Fibroblast of skin of right biceps (primary cell): ENCODE measurements at places on chromosomes 11 and 22.

- DNase-seq: no peak
These were observed 44.5 kb downstream of the CELF1 start for GRCh38 chr11:47508240-47508957.

DNA sequence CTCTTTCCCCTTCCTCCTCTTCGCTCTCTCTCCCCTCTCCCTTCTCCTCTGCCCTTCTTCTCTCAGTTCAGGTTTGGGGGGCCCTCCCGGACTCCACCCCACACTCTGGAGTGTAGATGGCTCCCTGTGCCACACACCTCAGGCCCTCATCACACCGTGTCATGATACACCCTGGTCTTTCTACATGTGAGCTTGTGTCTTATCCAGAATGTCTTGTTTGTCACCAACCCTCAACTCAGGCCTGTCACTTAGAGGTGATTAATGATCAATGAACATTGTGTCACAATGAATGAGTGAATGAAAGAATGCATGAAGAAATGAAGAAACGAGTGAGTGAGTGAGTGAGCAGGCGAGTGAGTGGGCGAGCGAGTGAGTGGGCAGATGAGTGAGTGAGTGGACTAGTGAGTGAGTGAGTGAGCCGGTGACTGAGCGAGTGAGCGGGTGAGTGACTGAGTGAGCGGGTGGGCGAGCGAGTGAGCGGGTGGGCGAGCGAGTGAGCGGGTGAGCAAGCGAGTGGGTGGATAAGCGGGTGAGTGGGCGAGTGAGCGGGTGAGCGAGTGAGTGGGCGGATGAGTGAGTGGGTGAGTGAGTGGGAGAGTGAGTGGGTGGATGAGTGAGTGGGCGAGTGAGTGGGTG is 33.8 kb downstream of the CAPN1 start:
- DNase-seq: no peak

DNA sequence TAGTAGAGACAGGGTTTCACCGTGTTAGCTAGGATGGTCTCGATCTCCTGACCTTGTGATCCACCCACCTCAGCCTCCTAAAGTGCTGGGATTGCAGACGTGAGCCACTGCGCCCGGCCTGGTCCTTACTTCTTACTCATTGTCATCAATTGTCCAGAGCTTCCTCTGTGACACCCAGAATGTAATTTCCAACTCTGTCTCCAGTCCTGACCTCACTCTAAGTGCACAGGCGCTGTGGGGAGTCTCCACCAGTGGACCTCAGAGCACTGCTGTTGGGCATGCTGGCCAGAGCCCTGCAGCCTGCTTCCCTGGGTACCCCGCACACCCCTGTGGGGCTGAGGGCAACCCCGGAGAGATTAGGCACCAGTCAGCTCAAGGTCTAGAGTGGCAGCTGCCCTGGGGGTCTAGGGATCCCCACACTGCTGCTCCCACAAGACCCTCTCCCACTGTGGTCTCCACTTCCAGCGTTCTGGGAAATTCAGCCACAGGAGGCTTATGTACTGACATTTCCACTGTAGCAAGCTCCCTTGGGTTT is 1140.3 kb downstream of the TBC1D22A start:
- DNase-seq: no peak

DNA sequence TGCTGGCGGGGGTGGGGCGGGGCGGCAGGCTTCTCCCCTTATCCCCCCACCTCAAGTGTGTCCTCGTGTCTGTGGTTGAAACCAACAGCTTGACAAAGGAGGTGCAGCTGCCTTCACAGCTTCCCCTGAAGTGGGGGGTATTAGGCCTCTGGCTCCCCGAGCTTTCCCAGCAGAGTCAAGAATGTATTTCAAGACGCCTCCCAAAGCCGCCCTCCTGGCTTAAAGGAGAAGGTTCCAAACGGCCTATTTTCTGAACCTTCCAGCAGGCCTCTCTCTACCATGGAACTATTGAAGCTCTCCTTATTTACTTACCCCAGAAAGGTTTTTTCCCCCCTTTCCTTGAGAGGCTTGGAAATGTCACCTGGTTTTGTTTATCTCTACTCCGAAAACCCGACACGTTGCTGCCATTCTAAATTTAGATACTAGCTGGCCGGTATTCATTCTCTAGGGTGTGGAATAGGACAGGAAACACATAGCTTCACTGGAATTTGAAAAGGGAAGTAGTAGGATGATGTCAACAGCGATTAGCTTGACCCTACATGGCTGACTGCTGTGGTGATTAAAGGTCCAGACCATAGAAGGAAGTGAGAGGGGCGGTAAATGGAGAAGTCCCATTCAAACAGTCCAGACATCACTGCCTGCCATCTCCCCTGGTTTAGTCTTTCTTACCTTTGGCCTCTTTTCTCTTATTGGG is 671 bp upstream of the PICALM start:
- peak; percentile 98 for DNase-seq

DNA sequence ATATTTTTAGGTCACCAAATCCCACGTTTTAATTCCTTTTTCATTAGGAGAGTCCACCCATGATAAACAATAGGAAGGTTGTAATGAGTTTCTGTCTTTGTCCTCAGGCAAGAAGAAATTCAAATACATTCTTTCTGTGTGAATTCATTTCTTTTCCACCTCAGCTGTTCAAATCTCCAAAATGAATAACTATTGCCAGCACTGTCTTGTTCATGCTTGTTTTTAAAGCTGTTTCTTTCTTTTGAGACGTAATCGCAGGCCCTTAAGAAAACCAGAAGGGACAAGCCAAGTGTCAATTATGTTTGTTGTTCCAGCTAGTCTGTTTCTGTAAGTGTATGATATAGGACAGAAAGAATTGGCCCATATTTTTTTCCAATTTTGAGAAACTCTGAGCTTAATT is 20.2 kb downstream of the MMP27 start:
- DNase-seq: no peak

DNA sequence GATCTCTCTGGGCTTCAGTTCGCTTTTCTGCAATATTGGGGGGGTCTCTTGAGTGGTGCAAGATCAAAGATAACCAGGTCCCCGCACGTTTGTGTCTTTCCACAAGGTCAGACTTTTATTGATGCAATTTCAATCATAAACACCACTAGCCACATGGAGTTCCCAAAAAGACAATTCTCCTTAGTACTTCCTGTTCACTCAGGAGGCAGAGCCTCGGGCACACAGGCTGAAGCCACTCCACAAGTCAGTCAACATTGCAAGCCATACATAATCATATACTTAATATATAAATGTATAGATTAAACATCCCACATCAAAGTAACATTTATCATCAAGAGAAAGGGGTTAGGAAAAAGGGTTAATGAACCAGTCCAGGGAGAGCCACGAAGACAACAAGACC is 12.0 kb downstream of the ST14 start:
- DNase-seq: no peak

GRCh38 chr22:35301372-35301874 is 1.7 kb downstream of the TOM1 start:
- peak; percentile 93 for DNase-seq

DNA sequence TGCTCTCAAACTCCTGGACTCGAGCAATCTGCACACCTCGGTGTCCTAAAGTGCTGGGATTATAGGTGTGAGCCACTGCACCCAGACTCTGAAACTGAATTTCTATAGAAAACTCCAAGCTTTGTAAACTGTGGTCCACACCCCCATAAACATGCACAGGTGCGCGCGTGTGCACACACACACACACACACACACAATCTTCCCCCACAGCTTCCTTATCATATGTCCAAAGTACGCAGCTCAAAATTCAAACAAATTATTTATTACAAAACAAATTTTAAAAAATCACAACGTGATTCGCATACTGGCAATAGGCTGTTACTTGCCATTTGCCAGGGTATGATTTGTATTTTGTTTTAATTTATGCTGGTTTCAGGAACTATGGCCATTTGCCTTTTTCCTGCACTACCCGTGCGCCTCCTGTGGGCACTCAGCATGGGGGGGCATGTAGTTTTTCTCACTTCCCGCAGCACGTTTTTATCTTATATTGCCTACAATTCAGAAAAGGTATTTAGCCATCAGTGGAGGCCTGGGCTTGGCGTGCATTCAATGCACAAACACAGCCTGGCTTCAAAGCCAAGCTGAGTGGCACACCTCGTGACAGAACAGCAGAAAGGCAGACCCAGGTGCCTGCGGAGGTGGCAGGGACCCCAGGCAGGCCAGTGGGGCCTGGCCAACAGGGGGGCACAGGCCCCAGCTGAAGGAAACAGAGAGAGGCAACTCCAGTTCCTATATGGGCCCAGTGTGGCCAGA is 10.8 kb upstream of the SNX32 start:
- no peak for DNase-seq

DNA sequence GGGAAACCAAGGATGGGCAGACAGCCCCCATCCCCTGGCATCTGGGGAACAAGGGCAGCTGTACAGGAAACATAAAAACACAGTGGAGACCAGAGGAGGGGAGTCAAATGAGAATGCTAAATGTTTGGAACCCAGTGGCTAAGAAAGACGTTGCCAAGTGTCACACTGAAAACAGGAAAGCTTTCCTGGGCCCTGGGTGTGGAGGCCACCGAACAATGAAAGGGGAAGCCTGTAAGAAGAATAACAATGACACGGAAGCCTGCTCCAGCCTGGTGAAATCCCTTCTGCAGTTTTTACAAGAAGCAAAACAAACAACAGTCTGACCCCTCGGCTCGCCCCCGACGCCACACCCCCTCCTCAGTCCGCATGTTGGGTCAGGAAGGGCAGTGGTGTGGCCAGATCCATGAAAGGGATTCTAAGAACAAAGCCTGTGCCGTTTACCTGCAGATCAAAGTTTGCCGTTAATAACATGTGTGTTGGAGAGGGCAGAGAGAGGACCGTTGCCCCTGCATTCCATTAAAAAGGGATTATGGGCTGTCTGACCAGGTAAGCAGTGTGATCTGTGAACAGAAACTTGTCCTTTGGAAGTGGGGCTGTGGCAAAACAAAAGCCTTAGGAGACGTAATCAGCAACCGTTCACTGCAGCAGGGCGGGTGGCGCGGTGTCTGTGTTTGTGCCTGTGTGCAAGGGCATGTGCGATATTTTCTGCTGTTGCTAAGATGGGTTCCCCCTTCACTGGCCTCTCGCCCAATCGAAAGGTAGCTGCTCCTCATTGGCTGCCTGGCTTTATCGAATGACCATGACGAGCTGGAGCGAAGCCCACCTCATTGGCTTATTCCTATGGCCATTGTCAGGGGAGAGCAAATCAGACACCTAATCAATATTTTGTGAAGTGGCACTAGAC is 113.7 kb upstream of the BLID start:
- DNase-seq: no peak
